ENCODE measurements at places on chromosomes 6 and 20.

- DNase-seq, result peak; percentile 23
Observed at GRCh38 chr20:64224351-64225170, 31.0 kb upstream of the PCMTD2 start.

GRCh38 chr6:138529478-138529877, 30.2 kb upstream of the NHSL1 start:
- no peak for DNase-seq

GRCh38 chr20:19543101-19543500, 215.0 kb upstream of the RIN2 start:
- DNase-seq, result no peak

DNA sequence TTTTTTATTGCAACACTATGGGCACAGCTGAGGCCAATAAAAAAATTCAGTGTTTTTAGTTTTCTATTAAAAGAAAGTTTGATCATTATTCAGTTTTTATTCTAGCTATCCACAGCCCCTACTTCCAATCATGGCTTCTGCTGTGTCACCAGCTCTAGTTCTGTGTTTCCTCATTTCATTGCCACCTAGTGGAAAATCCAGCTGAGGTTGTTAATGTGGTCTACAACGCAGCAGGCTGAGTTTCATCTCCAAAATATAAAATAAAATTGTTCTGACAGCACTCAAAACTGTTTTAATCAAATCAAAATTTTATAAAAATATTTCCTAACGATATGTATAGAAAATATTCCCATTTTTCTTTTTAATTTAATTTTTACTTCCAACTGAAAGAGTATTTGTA, 13.6 kb downstream of the COL9A1 start:
- DNase-seq, result peak; percentile 42

GRCh38 chr6:158554611-158555361, 5.1 kb upstream of the TMEM181 start:
- DNase-seq, result no peak

DNA sequence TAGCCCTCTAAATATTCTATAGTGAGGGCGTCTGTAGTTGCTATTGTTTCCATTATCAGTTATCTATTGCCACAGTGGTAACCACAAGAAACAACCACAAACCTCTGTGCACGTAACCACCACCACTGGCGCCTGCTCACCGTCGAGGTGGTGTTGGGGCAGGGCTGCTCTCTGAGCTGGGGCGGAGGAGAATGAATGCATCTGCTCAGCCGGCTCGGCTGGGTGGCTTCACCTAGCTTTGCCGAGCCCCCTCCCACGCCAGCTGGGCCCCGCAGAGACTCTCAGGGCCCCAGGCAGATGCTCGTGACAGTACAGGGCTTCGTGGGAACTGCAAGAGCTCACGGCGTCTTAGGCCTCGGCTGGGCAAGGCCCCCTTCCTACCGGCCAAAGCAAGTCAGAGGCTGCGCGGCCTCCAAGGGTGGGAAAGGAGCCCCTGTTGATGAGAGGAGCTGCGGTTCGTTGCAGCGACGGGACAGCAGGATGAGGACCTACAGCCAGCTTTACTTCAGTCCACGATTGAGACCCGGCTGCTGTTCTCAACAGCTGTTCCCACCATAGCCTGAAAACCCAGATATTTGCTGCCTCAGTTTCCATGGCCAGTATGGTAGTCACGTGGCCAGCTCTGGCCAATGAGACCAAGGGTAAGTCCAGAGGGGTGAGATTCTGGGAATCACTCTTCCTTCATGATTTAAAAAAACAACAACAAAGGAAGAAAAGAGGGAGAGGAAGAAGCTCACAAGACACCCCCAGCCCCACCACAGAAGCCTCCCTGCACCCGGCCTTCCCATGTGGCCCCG, 120.2 kb upstream of the AFDN start:
- DNase-seq, result no peak

- no peak for DNase-seq
Observed at GRCh38 chr20:32249030-32249738, 28.3 kb upstream of the KIF3B start.

GRCh38 chr6:170344631-170345576, 38.3 kb downstream of the FAM120B start:
- no peak for DNase-seq

GRCh38 chr6:169953686-169954085, 202.3 kb downstream of the ERMARD start:
- no peak for DNase-seq

Measured in midbrain (tissue), 1 donor.